ENCODE measurements at places on chromosomes 1 and 21. TPM values are rescaled to one million over a fixed set of nuclear protein-coding genes. Genes with fewer than 3 reads are reported as not detected.
A peak's percentile ranks its signal among the peaks of the same experiment; 100 is the strongest.

NR5A2 gene
- 2.3 TPM for total RNA-seq

DNA sequence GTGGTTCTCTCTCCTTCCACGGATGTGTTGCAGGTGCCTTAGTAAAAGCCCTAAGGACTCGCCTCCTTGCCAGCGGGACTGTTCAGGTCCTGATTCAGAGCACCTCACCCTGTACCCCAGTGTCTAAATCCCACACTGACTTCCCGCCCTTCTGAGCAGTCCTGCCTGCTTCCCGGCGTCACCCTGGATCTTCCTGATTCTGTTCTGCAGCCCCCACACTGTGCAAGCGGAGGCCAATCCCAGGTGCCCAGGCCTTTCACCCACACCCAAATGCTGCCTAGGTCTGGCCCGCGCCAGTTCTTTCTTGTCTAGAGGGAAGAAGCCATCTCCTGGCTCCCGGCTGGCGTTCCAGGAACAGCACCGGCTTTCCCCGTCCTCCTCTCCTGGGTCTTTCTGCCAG lies 95.9 kb upstream of the GALNT2 start:
- no peak for DNase-seq

APOBEC4 gene
- 5.0 TPM for total RNA-seq

- DNase-seq = peak; percentile 84
These were observed 27.2 kb downstream of the XCL1 start for GRCh38 chr1:168603501-168604110.

GRCh38 chr1:19949016-19949415 lies 25.6 kb upstream of the PLA2G2E start:
- DNase-seq = no peak

DNA sequence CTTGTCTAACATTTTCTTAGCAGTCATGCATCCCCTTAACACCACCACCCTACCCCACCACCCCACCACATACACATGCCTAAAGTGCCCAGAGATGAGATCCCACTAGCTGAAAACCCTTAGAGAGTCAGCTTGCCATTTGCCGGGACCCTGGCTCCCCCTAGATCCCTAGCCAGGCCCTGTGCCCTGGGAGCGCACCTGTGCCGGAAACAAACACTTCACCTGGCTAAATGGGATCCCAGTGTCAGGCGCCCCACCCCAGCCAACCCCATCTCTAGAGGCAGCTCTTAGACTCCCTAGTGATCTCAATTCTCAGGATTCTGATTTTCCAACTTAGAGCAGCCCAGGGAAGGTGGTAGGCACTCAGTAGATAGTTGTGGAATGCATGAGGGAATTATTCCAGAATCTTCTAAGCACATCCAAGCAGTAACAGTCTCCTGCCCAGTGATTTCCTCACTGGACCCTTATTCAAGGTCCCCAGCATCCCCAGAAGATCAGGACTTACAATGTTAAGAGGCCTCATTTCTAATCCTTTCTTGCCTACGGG lies 105.2 kb downstream of the LAMC2 start:
- DNase-seq = no peak

RYR2 gene
- total RNA-seq = 9.5 TPM

- no peak for DNase-seq
These were observed 164.6 kb downstream of the CYYR1 start for GRCh38 chr21:26408511-26408910.

Measured in testis (tissue), 5 donors.